ENCODE measurements at places on chromosomes 6 and 20.
A peak's percentile ranks its signal among the peaks of the same experiment; 100 is the strongest.

- DNase-seq: no peak
Observed at GRCh38 chr6:106255306-106255705, 70.3 kb downstream of the ATG5 start.

GRCh38 chr20:51255417-51255816 is 232.5 kb upstream of the KCNG1 start:
- DNase-seq: no peak

- no peak for DNase-seq
Observed at GRCh38 chr20:45347936-45348778, at the start of gene SDC4. Gene SDC4 (minus strand): TSS chr20:45348424. CDS start chr20:45348384, 40 bp downstream.

DNA sequence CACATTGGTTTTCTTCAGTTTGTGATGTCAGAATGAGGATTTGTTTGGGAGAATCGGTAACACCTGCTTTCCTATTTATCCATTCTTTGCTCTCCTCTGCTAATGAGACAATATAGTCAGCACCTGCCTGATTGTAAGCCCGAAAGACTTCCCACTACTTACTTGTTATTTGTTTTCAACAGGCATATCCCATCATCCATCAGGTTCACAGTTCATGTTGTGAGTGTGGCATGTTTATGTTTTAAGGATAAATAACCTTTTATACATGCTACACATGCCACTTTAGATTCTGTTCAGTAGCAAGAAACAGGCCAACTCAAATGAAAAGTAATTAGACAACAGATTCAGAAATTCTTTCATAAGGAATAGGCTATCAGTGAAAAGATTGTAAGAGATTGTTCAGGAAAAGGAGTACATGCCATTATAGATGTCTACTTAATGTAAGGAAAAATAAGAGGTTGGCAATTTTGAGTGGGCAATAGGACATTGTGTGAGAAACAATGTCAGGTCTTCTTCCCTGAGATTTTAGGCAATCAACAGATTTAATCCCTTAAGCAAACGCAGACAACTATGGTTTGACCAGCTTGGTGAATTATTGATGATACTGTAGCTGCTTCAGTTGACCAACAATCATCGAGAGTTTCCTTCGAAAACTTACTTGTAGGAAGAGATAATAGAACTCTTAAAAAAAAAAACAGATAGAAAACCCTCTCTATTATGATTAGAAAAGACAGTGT is 7.9 kb upstream of the GPRC6A start:
- no peak for DNase-seq

DNA sequence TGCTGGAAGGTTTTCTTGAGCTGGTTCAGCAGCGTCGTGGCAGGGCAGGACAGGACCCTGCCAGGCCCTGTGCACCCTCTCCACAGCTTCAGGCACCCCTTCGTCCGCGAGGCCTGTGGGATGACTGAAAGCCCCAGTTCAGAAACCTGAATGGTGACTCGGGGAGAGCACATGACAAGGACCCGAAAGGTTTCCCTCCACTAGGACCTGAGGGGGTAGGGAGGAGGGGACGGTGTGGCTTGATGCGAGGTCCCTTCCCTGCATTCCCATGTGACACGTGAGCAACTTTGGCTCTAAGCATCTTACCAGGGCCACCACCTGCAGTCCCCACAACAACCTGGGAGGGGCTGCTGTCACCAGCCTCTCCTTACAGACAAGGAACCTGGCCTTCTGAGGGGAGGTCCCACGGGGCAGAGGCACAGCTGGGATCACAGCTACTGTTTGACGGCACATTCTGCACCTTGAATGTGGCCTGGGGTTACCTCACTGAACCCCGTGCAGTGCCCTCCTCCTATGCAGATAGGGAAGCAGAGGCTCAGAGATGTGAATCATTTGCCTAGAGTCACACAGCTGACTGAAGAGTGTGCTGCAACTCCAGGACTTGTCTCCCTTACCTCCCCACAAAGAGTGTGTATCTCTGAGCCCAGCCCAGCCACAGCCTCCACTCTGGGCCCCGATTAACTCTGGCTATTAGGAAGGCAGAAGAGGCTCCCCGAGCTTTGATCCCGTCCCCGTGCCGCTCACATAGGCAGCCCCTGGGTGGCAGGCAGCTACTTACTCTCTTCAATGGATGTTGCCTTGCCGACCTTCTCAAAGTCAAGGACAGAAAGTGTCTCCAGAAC is 84.6 kb downstream of the PTPN1 start:
- no peak for DNase-seq

DNA sequence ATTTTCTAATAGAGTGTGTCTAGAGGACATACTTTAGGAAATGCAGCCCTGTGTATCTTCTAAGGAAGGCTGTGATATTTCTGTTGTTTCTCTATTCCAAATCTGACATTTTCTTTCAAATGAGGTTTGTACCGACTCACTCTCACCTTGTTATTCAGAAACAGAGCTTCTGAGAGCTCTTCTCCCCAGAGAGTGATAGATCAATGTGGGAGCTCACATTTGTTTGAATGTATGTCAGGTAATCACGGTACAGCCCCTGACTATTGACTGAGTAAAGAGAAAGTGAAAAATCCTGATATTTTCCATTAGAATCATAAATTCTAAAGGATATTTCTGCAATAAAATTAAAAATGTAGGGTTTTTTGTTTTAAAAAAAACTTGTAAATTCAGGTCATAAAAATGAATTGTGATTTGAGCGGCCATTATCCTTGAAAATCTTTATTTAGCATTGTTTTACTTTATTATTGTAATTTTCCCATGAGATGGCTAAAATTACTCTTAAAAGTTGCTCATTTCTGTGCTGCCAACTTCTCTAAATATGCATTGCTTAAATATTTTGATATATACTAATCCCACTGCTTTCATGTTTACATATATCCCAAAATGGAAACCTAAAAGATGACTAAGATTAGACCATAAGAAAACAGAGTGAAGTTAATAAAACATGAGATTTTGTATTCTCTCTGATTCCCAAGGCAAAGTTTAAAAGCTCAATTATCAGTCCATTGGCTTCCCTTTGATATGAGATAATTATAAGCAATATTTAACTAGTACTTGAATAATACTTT is 1226.8 kb upstream of the CITED2 start:
- DNase-seq: no peak

DNA sequence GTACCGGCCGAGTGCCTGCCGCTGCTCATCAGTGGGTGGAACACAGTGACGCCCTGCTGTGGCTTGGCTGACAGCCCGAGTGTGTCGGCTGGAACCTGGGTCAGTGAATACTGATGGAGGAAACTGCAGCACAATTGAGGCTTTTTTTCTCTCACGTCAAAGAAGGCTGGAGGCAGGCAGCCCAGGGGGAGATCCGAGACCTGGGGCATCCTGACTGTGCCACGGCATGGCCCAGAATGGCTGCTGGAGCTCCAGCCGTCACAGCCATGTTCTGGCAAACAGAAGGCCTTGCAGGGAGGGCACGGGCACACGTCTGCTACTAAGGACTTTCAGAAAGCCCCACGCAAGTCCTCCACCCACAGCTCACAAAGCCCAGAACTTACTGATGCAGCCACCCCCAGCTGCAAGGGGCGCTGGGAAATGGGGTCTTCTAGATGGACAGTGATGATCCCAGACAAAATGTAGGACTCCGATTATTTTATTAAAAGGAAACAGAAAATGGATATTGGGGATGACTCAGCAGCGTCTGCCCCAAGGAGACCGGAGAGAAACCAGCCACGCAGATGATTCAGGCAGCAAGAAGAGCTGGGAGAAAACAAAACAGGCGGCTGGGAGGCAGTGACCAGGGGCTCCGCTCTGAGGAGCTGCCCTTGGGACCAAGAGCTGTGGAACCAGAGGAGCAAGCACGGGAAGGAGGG is 140.0 kb downstream of the TAF4 start:
- peak; percentile 79 for DNase-seq

GRCh38 chr6:121857551-121857950 is 422.1 kb downstream of the GJA1 start:
- DNase-seq: peak; percentile 2

DNA sequence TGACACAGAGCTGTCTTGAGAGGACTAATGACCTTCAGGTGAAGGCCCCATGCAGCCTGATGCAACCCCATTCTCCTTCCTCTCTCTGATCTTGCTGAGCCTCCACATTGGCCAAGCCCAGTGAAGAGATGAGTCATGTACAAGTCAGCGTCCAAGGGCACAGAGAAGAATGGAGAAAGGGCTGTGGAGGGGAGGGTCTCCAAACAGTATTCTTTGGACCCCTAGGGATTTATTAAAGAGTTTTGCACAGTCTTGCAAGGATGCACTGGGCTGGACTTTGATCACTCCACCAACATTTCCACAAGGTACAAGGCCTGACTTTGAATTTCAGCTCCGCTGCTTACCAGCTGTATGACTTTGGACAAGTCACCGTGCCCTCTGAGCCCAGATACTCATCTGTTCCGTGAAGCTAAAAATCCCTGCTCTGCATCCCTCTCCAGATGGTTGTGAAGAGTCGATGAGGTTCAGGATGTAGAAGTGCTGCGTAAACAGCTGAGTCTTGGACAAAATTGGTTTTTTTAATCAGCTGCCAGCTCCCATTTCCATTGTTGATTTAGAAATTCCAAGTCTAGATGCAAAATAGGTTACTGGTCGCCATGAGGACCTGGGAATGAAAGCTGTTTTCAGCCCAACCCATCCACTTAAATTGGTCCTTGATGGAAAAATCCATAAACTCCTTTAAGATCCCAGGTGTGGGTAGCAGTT is 14.1 kb upstream of the KCNG1 start:
- no peak for DNase-seq

DNA sequence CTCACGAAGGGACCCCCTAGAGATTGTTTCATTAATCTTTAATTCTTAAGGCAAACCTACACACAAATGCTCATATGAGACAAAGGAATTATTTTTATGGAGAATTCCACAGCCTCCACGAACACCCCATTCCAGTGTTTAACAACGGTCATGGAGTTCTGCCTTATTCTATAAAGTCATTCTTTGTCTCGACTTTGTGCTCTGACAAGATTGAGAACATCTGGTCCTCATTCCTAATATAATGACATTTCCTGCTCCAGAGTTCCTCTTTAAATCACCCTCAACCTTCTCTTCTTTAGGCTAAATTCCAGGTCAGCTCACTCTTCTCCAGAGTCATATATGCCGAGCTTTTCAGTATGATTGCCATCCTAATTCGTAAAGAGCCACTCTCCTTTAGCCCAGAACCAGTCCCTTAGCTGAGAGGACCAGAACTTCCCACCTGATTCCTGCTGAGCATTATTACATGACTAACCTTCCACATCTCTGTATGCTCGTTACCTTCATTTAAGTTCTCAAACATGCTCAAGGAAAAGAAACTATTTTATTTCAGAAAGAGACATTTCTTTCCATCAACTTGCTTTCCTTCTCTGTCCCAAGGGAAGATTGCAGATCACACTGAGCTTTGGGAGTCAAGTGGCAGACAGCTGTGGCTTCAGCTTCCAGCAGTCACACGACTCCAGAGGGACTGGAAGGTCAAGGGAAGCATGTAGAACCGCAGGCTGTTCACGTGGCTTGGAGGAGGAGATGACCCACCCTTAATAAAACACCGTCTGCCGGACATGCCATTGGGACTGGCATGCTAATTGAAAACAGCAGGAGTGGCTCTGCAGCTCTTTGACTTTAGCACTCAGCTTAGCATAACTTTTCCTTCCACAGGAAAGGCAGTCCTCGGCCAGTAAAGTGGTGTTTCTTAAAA is 467.1 kb upstream of the HSF2 start:
- DNase-seq: peak; percentile 10

DNA sequence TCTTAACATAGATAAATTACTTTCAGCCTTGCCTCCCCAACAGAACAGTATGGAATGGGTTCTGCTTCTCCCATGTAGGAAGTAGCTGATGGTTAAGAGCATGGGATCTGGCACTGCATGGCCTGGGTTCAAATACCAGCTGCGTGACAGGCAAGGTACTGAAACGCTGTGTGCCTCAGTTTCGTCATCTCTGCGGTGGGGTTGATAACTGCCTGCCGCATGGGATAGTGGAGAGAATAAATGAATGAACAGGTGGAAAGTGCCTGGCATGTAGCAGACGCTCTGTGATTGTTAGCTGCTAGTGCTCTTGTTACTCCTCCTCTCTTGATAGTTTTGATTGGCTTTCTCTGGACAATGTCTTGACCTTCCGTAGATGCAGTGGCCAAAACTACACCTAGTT is 213.3 kb downstream of the ZDHHC14 start:
- DNase-seq: no peak

GRCh38 chr6:209432-210103 is 82.7 kb upstream of the DUSP22 start:
- DNase-seq: no peak

- no peak for DNase-seq
Observed at GRCh38 chr6:84350397-84350796, 123.0 kb upstream of the CEP162 start.

DNA sequence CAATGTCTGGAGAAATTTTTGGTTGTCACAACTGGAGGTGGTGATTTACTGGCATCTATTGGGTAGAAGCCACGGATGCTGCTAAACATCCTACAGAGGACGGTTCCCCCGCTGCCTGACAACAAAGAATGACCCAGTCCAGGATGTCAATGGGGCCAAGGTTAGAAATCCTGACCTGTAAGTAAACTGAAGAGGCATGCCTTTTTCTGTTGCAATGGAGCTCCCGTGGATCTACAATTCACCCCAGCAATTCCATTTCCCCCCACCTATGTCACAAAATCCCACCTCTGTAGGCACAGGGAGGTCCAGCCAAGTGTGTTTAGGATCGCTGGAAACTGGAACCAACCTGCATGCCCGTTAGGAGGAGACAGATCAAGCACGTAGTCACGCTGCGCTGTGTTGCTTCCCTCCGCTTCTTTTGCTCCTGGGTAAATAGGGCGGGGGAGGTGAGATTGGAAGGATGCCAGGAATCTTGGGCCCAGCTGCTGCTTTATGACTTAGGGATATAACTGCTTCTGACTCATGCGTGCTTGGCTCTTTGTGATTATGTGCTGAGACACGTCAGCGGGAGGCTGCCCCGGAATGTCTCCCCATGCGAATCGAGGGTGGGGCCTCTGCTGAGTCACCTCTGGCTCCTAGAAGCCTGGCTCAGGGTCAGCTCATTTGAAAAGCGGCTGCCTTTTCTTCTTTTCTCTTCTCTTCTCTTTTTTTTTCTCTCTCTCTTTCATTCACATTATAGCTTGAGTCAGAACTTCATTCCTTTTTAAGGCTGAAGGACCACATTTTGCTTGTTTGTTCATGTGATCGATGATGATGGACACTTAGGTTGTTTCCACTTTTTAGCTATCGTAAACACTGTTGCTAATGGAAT is 12.4 kb upstream of the PEDS1 start:
- peak; percentile 100 for DNase-seq
